ENCODE measurements at places on chromosomes 4 and X.

GRCh38 chr4:153497988-153498967 is 32.1 kb downstream of the TMEM131L start:
- no peaks in the 10 kb centered on the region for H3K36me3 ChIP-seq
- DNase-seq: no peak
- H3K4me1 ChIP-seq: peaks cover 59% of the 10 kb centered on the region
- no peak overlapping the region for H3K27ac ChIP-seq
- H3K27me3 ChIP-seq: no peaks in the 10 kb centered on the region

DNA sequence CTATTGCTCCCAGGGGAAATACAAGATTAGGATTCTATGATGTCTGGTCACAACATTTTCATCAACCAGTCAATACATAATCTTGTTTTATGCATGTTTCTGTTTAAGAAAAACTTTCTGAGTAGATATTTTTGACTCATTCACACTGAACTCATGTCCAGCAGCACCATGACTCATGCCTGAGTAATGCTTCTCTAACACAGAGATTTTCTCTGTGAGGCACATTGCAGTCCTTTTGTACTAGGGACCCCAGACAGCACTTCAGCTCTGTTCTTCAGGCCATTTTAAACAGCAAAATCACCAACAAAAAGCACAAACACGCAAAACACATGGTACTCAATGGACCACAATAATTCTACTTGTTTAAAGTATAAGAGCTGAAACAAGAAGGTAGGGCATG is 83.6 kb downstream of the MXRA5 start:
- H3K4me3 ChIP-seq: no peak overlapping the region

DNA sequence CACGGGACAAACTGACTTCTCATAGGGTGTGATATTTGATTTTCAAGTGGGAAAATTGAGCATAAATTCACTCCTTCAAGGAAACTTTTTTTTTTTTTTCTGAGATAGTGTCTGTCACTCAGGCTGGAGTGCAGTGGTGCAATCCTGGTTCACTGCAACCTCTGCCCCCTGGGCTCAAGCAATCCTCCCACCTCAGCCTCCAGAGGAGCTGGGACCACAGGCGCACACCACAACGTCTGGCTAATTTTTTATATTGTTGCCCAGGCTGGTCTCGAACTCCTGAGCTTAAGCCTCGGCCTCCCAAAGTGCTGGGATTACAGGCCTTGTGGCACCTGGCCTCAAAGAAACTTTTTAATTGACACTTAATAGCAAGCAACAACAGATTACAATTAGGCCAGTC is 13.8 kb downstream of the CLDN34 start:
- peaks cover 29% of the 10 kb centered on the region for H3K4me1 ChIP-seq
- H3K4me3 ChIP-seq: no peak overlapping the region
- no peak overlapping the region for H3K27ac ChIP-seq
- no peak for DNase-seq

- H3K27ac ChIP-seq: no peak overlapping the region
- peaks cover 16% of the 10 kb centered on the region for H3K4me1 ChIP-seq
- no peaks in the 10 kb centered on the region for H3K27me3 ChIP-seq
Observed at GRCh38 chrX:18698737-18699650, 8.5 kb upstream of the PPEF1 start.

DNA sequence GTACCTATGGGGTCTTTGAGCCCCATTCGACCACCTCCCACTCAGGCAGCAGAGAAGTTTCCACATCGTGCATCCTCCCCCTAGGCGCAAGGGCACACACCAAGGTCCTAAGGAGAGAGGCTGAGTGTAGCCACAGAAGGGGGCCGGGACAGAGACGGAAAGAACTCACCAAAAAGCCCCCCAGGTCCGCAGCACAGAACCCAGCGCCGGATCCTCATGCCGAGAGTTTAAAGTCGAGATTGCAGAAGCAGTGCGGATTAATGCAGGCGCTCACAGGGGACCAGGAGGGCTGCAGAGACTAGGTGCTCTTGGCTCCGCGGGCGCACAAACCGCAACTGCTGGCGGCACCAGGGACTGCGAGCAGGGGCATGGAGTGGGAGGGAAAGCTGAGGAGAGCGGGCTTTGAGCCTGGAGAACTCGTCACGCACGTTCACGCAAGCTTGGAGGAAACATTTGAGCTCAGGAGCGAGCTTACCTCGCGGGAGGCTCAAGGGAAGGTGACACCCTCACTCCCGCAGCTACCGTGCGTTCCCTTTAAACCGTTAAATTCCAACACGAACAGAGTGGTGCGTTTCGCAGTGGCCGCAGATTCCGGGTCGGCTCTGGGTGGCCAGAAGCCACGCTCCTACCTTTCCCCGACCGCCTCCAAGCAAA is 8.5 kb downstream of the NKX3-2 start:
- peaks cover 7% of the 10 kb centered on the region for H3K36me3 ChIP-seq
- DNase-seq: no peak
- H3K27me3 ChIP-seq: peaks cover 100% of the 10 kb centered on the region

- peaks cover 9% of the 10 kb centered on the region for H3K4me1 ChIP-seq
- no peaks in the 10 kb centered on the region for H3K36me3 ChIP-seq
- H3K27ac ChIP-seq: no peak overlapping the region
- no peak for DNase-seq
Observed at GRCh38 chrX:15864023-15864422, 9.4 kb upstream of the AP1S2 start.

GRCh38 chr4:73740353-73740778 is at the start of gene CXCL8:
CXCL8 (plus strand) TSS chr4:73740569; CDS start chr4:73740659, 90 bp downstream.
- no peaks in the 10 kb centered on the region for H3K4me1 ChIP-seq
- no peak for DNase-seq
- no peak within 1 kb of the TSS for H3K4me3 ChIP-seq
- H3K27me3 ChIP-seq: no peaks in the 10 kb centered on the region
- no peaks in the 10 kb centered on the region for H3K36me3 ChIP-seq

GRCh38 chrX:74133156-74133796 is 170.7 kb upstream of the ZCCHC13 start:
- H3K27me3 ChIP-seq: no peaks in the 10 kb centered on the region
- DNase-seq: no peak
- peaks cover 53% of the 10 kb centered on the region for H3K36me3 ChIP-seq
- H3K4me3 ChIP-seq: no peak overlapping the region

- H3K27ac ChIP-seq: no peak overlapping the region
- peaks cover 14% of the 10 kb centered on the region for H3K36me3 ChIP-seq
- H3K4me3 ChIP-seq: no peak overlapping the region
- H3K4me1 ChIP-seq: 0 out of 2 replicates have a peak, but pooled peaks cover 3% of the 10 kb centered on the region
Observed at GRCh38 chr4:1369091-1369450, 22.1 kb downstream of the UVSSA start.

DNA sequence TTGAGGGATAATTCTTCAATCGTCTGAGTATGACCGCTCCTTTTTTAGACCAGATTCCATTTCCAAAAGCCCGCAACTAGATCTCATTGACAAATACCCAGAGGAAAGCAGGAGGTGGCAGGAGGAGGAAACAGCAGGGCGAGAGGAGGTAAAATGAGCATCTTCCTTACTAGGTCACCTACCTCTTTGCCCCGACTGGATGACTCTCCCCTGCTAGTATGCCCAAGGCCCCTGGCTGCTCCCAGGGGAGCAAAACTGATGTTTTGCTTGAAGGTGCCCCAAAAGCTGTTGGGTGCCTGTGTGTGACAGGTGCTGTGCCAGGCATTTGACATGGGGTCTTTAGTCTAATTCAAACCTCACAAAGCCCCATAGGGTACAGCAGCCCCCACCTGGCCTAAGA is 48.9 kb downstream of the C4orf50 start:
- no peak overlapping the region for H3K4me3 ChIP-seq
- peaks cover 25% of the 10 kb centered on the region for H3K4me1 ChIP-seq
- no peaks in the 10 kb centered on the region for H3K36me3 ChIP-seq
- no peak for DNase-seq
- peaks cover 6% of the 10 kb centered on the region for H3K27me3 ChIP-seq
- H3K27ac ChIP-seq: no peak overlapping the region

DNA sequence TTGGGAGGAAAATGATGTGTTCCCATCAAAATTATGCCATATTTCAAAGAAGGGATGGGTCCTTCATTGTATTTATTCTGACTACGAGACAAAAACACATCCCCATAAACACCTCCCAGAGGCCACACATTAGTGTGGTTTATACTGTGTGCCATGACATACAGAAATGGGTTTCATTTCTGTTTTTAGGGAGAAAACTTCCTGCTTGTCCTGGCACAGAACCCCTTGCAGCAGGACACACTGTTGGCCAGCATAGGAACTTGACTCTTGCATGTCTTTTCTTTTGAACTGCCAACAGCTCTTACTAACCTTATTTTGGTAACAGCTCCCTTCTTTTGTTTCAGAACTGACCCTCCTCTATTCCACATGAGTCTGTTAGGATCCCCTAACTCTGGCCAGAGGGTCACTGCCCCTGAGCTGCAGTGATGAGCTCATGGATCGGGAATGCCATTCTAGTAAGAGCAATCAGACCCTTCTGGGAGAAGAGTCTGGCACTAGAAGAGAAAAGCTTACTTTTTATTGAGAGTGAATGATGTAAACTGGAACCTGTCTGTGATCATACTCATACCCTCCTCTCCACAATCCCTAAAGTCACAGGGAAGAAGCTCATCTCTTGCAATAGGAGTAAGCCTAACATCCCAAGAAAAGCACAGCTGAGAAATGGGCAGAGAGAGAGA is 86.4 kb downstream of the SMIM20 start:
- no peaks in the 10 kb centered on the region for H3K4me1 ChIP-seq
- no peak for DNase-seq
- no peaks in the 10 kb centered on the region for H3K36me3 ChIP-seq

GRCh38 chr4:41405464-41406112 is 132.4 kb upstream of the LIMCH1 start:
- peaks cover 4% of the 10 kb centered on the region for H3K4me1 ChIP-seq
- H3K27ac ChIP-seq: no peak overlapping the region
- no peaks in the 10 kb centered on the region for H3K27me3 ChIP-seq
- no peak overlapping the region for H3K4me3 ChIP-seq

DNA sequence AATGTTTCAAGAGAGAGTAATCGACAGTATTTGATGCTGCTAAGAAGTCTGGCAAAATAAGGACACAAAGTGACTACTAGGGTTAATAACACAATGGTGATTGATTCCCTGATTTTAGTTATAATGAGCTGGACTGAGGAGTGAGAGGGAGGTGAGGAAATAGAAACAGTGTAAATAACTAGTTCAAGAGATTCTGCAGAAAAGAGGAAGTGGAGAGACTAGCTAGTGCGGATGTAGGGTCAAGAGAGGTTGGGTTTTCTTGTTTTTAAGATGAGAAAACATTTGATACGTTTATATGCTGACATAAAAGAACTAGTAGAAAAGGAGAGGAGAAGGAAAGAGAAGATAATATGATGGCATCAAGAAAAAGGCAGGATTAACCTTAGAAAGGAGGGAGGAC is 12.2 kb upstream of the TRPC5 start:
- no peak overlapping the region for H3K4me3 ChIP-seq
- H3K27ac ChIP-seq: no peak overlapping the region
- no peak for DNase-seq
- no peaks in the 10 kb centered on the region for H3K27me3 ChIP-seq
- H3K36me3 ChIP-seq: no peaks in the 10 kb centered on the region

GRCh38 chr4:3725936-3726870 is 40.0 kb upstream of the ADRA2C start:
- no peak overlapping the region for H3K4me3 ChIP-seq
- no peak for DNase-seq
- H3K36me3 ChIP-seq: no peaks in the 10 kb centered on the region

GRCh38 chr4:77930876-77931275 is 68.2 kb downstream of the MRPL1 start:
- H3K4me1 ChIP-seq: no peaks in the 10 kb centered on the region
- H3K36me3 ChIP-seq: peaks cover 8% of the 10 kb centered on the region
- 0 out of 2 replicates have a peak overlapping the region, but pooled peaks have one; percentile 61 for H3K27ac ChIP-seq
- no peaks in the 10 kb centered on the region for H3K27me3 ChIP-seq
- DNase-seq: no peak

DNA sequence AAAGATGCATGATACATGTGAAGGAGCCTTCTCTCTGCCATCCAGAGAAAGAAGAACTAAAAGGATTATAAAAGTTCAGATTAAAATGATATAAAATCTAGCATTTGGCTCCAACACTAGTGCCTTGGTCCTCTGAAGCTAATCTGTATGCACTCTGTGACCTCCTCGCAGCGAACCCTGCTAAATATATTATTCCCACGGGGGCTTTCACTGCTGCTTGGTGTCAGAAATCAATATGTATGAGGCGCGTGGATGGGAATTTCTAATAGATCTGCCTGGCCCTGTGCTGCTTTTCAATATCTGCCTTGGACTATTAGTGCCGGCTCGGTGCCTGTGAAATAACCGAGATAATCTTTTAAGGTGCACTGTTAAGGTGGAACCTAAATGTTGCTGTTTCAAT is 69.7 kb downstream of the CXXC4 start:
- peaks cover 14% of the 10 kb centered on the region for H3K36me3 ChIP-seq
- no peak overlapping the region for H3K4me3 ChIP-seq
- H3K27me3 ChIP-seq: no peaks in the 10 kb centered on the region
- H3K4me1 ChIP-seq: peaks cover 33% of the 10 kb centered on the region

DNA sequence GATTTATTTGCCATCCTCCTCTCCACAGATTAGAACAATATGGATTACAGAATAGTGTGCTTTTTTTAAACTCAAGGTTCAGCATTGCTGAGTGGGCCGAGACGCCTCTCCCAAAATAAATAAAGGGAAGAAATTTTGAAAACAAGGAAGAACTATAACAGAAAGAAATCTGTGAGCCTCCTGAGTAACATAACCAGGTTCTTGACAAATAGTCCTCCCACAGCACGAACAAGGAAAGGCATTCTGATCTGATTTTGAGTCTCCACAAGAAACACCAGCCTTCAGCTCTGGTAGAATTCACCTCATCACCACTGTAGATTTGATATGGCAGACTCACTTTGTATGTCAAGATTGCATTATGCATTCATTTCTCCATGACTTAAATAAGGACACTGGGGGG is 173.6 kb downstream of the HHIP start:
- no peak overlapping the region for H3K4me3 ChIP-seq
- no peak for DNase-seq
- no peak overlapping the region for H3K27ac ChIP-seq
- 0 out of 2 replicates have a peak, but pooled peaks cover 2% of the 10 kb centered on the region for H3K4me1 ChIP-seq
- 0 out of 2 replicates have a peak, but pooled peaks cover 3% of the 10 kb centered on the region for H3K36me3 ChIP-seq
- no peaks in the 10 kb centered on the region for H3K27me3 ChIP-seq

DNA sequence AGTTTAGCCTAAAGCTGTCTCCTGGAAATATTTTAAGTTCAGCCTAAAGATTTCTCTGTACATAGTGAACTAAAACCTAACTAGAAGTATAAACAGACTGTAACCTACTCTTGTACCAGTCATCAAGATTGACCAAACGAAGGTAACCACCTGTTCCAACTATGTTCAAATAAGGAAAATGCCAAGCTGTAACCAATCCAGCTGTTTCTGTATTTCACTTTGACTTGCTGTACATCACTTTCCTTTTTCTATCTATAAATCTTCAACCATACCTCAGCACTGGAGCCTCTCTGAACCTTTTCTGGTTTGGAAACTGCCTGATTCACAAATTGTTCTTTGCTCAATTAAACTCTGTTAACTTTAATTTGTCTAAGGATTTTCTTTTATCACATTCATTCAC is 3.1 kb upstream of the CYSLTR1 start:
- no peaks in the 10 kb centered on the region for H3K27me3 ChIP-seq
- H3K27ac ChIP-seq: no peak overlapping the region
- H3K4me1 ChIP-seq: peaks cover 21% of the 10 kb centered on the region
- no peak overlapping the region for H3K4me3 ChIP-seq
- DNase-seq: no peak
